ENCODE measurements at places on chromosomes 3 and 15. TPM values are rescaled to one million over a fixed set of nuclear protein-coding genes. Genes with fewer than 3 reads are reported as not detected.

Gene MST1R
- 0.80 TPM for total RNA-seq

Gene ZPLD1
- not detected for total RNA-seq

Gene RHOA
- 466 TPM for total RNA-seq

Gene NAALADL2
- not detected for total RNA-seq

Gene ERICH6
- not detected for total RNA-seq

Gene NCKIPSD
- 42.6 TPM for total RNA-seq

Gene SEMA3F
- total RNA-seq = 0.36 TPM

Gene RASGRF1
- total RNA-seq = not detected

Gene CDHR4
- total RNA-seq = not detected

Gene PIERCE2
- total RNA-seq = not detected

Gene SCAMP5
- 1.2 TPM for total RNA-seq

Gene ITGB5
- 1.3 TPM for total RNA-seq

Gene CYP1A2
- not detected for total RNA-seq

Gene TGM5
- not detected for total RNA-seq

Gene CPB1
- not detected for total RNA-seq

Gene ADCY5
- not detected for total RNA-seq

Gene ZNF717
- 7.6 TPM for total RNA-seq

Gene CIDEC
- not detected for total RNA-seq

Gene TNFSF10
- total RNA-seq = 37.6 TPM

Gene SCN5A
- 0.72 TPM for total RNA-seq

Gene DPPA4
- total RNA-seq = 0.23 TPM

Gene LSAMP
- total RNA-seq = not detected

Gene TTLL13
- 0.55 TPM for total RNA-seq

Gene BTLA
- total RNA-seq = 15.6 TPM

Gene RAD54L2
- 35.3 TPM for total RNA-seq

Gene RCCD1
- total RNA-seq = 24.3 TPM

Gene LRRC2
- not detected for total RNA-seq

Gene KIF23
- total RNA-seq = 41.6 TPM

Gene LRTM1
- not detected for total RNA-seq

Gene SELENOT
- total RNA-seq = 136 TPM

Gene PCLAF
- total RNA-seq = 99.1 TPM

Gene TPM1
- total RNA-seq = 8.0 TPM

Gene HDAC11
- total RNA-seq = 2.2 TPM

Gene TRPM1
- total RNA-seq = not detected

Gene ZNF774
- total RNA-seq = 1.0 TPM

Gene PAK6
- 2.1 TPM for total RNA-seq

Gene GOLGA8Q
- not detected for total RNA-seq

Gene C3orf49
- total RNA-seq = not detected

Gene SERINC4
- 0.11 TPM for total RNA-seq

Gene SEMA7A
- total RNA-seq = 111 TPM

Gene SLC9C1
- total RNA-seq = not detected

Gene TGM4
- not detected for total RNA-seq

Gene GABRR3
- total RNA-seq = not detected

Gene EPHA6
- not detected for total RNA-seq

Gene GREM1
- not detected for total RNA-seq

Gene RAB7A
- 280 TPM for total RNA-seq

Gene ASB14
- not detected for total RNA-seq

Gene SPATA12
- not detected for total RNA-seq

Gene CPEB1
- 0.55 TPM for total RNA-seq

Gene ZDHHC23
- 3.9 TPM for total RNA-seq

Gene GLCE
- total RNA-seq = 5.3 TPM

Gene PIF1
- 25.5 TPM for total RNA-seq

Gene TMEM44
- 5.6 TPM for total RNA-seq

Gene GLDN
- not detected for total RNA-seq

Gene ARHGEF26
- not detected for total RNA-seq

Gene SUCLG2
- total RNA-seq = 62.7 TPM

Gene TRIM59
- 33.0 TPM for total RNA-seq

Gene SLC28A2
- not detected for total RNA-seq

Gene ABHD17C
- 5.6 TPM for total RNA-seq
